ENCODE measurements at places on chromosomes 1 and 21.

GRCh38 chr21:28213261-28213660 lies 779.4 kb downstream of the LTN1 start:
- no peak for DNase-seq

DNA sequence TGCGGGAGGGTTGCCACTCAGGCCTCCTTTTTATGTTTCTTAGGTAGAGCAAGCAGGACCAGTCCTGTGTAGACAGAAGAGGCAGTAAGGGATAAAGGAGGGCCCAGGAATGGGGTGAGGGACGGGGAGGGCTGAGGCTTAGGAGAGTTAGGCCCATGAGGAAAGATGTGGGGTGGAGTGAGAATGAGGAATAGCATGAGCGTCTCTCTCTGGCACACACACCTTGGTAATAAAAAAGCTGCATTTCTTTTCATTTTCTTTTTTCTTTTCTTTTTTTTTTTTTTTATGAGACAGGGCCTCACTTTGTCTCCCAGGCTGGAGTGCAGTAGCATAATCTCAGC lies 7.6 kb upstream of the HSPG2 start:
- no peak for DNase-seq

DNA sequence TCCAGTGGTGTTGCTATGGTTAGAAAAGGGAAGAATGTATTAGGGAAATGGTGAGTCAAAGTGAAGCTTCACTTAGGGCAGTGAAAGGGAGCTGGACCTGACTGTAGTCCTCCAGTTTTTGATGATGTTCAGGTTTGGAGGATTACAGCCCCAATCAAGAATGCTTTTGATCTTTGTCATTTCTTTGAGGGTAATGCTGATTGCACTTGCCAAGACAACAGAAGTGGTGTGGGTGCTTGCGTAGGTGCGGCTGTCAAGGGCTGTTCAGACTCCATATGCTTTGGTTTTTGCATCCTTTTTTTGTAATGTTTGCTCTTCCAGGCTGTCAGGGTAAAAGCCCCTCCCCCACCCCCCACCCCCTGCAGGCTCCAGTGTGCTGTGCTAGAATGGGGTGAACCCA lies 38.9 kb downstream of the HHAT start:
- DNase-seq, result no peak

- no peak for DNase-seq
Observed at GRCh38 chr1:5522531-5523145, 469.6 kb downstream of the NPHP4 start.

DNA sequence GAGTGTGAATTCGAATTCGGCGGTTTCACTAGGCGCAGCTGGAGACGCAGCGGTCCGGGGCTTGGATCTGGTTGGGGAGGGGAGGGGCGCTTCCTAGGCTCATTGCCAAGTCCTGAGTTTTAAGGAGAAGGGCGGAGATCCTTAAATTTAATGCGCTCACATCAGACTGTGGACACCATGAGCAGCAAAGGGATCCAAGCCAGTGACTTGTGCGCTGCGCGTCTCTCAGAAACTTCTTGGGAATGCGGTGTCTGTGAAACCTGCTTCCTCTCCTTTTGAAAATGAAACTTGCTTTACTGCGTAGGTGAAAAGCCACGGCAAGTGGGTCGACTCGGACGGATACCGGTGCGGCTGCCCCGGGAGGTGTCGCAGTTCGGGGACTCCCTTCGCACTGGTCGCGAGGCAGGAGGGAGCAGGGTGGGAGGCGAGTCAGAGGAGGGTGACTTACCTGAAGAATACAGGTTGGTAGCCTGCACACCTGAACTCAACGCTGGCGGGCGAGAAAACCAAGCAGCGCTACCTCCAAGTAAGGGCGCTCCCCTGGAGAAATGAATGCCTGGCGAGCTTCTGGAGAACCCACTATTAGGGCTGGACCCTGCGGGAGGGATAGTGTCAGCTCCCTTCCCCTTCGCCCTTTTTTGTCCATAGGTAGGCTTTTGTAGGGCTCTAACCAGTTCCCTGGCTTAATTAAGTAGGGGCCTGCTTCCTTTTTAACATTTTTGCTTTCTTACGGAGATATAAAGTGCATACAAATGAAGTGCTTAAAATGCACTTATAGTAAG lies 992 bp downstream of the TENT5C start:
- DNase-seq, result no peak

DNA sequence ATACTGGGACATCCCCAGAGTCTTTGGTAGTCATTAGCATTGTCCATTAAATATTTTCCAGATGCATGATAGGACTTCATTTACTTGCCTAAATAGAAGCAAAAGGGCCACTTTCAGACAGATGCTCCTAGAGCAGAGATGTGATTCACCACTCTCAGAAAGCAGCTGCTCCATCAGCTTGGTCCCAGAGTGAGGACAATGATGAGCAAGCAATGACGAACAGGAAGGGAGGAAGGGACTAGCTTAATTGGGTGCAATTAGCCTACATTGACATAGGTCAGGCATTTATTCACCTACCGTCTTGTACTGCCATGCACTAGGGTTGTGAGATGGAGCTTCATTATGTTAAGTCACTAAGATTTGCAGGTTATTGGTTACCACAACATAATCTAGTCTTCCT lies 85.1 kb upstream of the PLXNA2 start:
- no peak for DNase-seq

GRCh38 chr1:110765640-110766335 lies 91.0 kb upstream of the KCNA3 start:
- peak; percentile 35 for DNase-seq

GRCh38 chr1:160520999-160521398 lies 2.1 kb downstream of the SLAMF6 start:
- DNase-seq, result no peak

- peak; percentile 36 for DNase-seq
Observed at GRCh38 chr1:54810153-54810942, 9.2 kb upstream of the TTC22 start.

- peak; percentile 56 for DNase-seq
Observed at GRCh38 chr1:84298684-84299535, 2.6 kb upstream of the SAMD13 start.

DNA sequence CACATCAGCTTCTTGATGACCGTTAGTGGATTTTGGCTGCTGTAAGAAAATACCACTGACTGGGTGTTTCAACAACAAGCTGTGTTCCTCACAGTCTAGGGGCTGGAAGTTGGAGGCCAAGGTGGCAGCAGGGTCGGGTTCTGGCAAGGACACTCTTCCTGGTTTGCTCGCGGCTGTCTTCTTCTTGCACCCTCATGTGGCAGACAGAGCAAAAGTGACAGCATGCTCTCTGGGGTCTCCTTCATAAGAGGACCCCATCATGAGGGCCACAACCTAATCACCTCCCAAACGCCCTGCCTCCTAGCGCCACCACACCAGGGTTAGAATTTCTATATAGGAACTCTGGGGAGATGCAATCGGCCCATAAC lies 18.6 kb upstream of the TSPEAR start:
- no peak for DNase-seq

Data from hypothalamus (tissue), 51 donors.